ENCODE measurements at places on chromosomes 4 and X. TPM values are rescaled to one million over a fixed set of nuclear protein-coding genes. Genes with fewer than 3 reads are reported as not detected.

CPZ gene
- 30.3 TPM for total RNA-seq

PTTG2 gene
- not detected for total RNA-seq

PDZD4 gene
- total RNA-seq: under 0.01 TPM

ARX gene
- total RNA-seq: not detected

NEUROG2 gene
- not detected for total RNA-seq

MAGEA8 gene
- total RNA-seq: not detected

PROM1 gene
- not detected for total RNA-seq

All from smooth muscle cell of the umbilical artery (primary cell).